ENCODE measurements at places on chromosomes 2 and 18.

- DNase-seq = no peak
These were observed 115.9 kb upstream of the ARHGAP28 start for GRCh38 chr18:6613581-6613980.

GRCh38 chr18:24922491-24922890 is 429.5 kb downstream of the ZNF521 start:
- no peak for DNase-seq

DNA sequence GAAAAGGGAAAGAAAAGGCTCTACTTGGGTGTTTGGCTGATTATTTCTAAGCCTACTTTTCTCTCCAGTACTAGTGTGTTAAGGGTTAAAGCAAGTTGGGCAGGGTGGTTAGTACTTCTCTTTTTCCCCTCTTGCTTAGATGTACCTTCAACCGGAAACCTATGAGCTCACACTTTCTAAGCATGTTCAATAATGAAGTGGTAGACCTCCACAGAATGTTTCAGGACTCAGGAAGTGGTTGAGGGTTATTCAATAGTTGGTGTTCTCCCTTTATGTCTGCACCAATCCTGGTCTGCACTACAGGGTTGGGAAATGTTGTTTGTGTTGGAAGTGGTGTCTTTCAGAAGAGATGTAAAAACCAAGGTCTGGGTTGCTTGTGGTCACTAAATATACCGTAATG is 137.1 kb downstream of the ZEB2 start:
- no peak for DNase-seq

GRCh38 chr2:30372826-30373225 is 74.2 kb upstream of the LCLAT1 start:
- no peak for DNase-seq

DNA sequence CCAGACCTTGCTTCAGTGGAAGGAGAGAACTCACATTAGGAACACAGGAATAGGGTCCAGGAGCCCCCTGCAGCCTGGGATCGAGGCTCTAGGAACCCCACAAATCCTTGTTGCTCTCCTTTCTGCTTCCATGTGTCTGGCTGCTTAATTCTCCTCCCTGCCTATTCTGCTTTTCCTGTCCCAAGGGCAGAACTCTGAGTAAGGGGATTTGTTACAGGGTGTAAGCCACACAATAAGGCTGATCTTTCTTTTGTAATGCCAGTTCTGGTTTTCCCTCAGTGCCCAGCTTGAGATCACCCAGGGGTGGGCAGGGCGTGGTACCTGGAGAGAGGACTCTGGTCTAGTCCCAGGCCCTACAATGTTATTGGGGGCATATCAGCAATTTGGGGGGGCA is 119.6 kb upstream of the MGAT5 start:
- DNase-seq = no peak

GRCh38 chr2:7736646-7737305 is 819.6 kb downstream of the RNF144A start:
- DNase-seq = no peak

DNA sequence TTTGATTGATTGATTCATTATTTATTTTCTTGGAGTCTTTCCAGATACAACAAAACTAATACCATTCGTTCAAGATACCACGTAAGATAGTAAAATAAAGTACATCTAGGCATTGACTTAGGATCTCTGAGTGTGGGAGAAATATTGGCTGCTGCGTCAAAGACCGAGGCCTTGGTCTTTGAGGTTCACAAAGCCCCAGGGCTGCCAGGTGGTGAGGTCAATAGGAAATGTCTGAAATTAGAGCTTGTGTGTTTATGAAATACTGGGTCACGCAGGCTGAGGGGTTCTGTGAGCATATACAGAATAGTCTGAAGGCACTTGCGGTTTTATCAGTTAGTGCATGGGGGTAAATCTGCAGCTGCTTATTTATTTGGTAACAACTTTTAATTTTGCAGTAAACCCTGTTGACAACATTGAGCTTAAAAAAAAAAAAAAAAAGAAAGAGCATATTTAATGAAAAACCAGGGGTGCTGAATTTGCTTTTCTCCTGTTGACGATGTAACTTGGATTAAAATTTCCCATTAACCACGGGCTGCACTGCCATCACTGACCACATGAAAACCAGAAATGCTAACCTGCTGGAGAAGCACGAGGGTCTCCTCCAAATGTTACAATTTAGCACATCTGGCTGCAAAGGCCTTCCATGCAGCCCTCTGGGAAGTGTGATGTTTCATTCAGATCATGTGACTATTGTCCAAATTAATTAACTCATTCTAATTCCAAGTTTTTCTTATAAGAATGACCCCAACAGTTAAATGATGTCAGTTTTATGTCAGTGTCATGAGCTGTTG is 27.1 kb upstream of the SERPINB12 start:
- no peak for DNase-seq

DNA sequence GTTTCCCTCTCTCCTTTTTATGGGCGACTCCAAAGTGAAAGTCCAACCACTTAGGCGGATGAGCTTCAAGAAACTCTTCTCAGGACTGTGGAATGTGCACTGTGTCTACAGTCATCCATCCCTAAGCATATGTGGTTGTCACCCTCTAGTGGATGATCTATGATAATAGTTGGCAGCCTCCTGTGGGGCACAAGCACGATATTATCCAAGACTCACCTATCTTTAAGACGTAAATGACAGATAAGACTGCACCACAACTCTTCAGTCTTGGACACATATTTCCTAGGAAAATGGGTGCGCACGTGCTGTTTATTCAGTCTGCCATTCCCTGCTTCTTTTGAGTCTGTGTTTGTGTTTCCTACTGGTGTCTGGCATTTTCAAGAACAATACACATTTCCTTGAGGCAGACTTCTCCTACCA is 145.5 kb upstream of the CTAGE1 start:
- no peak for DNase-seq

DNA sequence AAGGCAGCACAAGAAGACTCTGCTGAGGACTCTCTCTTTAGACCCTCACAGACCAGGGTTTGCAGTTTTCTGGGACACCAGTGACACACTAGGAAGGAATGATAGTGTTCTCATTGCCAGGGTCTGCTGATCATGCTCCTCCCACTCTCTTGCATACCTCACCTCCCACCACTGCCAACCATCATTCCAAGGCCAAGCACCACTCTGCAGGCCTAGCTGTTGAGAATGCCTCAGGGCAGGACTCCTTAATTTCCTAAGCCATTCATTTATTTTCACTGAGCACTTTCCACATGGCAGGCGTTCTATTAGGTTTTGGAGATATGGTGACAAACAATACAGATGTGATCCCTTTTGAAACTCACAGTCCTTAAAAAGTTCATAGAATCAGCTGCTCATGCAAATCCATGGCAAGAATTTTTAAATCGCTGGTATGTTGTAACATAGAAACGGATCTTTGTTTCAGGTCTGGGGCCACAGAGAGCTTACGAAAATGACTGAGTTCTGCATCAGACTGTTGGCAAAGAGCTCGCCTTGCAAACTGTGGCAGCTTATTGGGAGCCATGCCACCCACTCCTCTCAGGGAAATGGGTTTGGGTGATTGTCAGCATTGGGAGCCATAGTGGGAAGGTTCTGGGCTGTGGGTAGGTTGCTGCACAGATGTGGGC is 78.5 kb downstream of the XDH start:
- no peak for DNase-seq

DNA sequence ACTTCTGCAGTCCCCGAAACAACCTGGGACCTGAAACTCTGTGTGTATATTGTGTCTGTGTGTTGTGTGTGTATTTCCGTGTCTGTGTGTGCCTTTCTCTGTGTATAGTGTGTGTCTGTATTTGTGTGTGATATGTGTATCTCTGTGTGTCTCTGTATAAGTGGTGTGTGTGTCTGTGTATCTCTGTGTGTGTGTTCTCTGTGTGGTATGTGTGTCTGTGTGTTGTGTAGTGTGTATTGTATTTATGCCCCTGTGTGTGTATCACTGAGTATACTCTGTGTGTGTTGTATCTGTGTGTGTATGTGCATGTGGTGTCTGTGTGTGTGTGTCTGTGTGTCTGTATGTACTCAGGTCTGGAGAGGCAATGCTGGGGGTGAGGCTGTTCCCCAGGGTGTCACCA is 11.6 kb downstream of the CASP8 start:
- DNase-seq = no peak

GRCh38 chr18:12990123-12990475 is 1.1 kb upstream of the CEP192 start:
- DNase-seq = peak; percentile 49

DNA sequence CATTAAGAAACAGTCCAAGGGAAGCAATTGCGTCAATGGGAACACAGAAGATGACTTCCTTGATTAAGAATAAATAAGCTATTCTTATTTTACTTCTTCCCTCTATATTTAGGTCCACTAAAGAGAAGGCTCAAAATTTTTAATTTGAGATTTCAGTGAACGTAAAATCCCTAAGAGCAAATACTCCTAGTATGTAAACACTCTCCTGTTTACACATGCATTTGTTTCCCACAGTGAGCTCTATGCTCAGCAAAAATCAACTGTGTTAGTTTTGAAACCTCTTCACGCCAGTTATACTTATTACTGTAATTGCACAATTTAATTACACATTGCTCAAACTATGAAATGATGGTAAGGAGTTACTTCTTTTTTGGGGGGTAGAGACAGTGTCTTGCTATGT is 8.8 kb downstream of the SLC39A6 start:
- DNase-seq = no peak

DNA sequence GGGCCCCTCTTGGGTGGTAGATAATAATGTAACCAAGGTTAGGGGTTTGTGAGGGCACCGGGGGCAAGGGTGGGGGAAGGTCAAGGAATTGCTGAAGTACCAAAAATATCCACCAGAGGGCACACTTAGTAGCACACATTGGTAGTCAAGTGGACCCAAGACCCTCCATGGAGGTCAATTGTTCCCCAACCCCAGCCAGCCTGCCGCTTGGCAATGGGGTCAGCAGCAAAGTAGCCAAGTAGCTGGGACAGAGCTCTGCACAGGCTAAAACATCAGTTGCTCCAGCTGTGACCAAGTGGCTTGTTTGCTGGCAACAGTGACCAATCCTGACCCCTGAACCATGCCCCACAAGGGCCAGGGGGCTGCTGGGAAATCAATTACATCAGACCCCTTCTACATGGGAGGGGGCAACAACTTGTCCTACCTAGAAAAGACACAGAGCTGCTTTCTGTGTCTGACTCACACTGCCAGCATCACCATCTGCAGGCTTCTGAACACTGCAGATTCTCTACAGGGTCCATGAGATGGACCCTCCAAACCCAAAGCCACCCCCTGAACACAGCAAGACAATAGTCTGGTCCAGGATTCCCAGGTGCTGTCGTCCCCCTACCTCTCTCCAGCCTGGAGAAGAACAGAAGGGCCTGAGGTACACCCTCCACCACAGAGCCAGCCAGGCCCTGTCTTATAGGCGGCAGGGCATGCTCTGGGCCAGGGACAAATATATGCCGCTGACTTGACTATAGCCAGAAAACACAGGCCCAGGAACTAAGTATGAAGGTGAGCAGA is 76.0 kb downstream of the EMX1 start:
- DNase-seq = peak; percentile 46

DNA sequence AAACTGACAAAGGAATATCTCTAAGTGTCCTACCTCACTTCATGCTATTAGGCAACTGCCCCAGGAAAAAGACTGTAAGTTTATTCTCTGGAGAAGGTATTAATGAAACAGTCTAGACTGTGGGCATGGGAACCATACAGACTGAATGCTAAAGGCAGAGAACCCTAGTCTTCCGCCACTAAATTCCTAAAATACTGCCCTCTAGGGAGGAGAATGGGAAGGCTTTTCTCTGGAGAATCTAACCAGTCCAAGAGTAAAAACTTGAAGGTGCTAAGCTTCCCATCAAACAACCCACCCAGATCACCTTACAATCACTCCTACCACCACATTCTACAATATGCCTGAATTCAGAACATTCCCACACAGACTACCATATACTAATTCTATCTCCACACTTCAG is 3.4 kb downstream of the SRBD1 start:
- no peak for DNase-seq

- no peak for DNase-seq
These were observed 37.1 kb upstream of the ZCCHC2 start for GRCh38 chr18:62485684-62486083.

DNA sequence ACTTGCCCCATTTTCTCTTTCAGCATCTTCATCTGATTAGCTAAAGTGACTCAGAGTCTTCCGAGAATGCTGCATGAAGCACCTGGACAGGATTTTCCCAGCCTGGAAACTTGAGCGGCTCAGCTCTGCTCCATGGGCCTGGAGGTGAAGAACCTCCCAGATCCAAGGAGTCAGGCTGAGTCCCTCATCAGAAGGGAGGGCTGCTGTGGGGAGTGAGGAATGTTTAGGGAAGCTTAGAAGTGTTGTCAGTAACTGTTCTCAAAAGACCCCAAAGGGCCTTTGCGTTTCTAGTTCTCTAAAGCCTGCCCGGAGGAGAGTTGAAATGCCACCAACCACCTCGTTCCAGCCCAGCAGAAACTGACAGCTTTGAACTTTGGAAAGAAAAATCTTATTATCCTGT is 157.1 kb downstream of the CLIP4 start:
- DNase-seq = no peak

- no peak for DNase-seq
These were observed 9.6 kb downstream of the CYRIA start for GRCh38 chr2:16655905-16656642.
